Colonic mucosa (tissue), 4 donors: ENCODE measurements at places on chromosomes 6 and 20. TPM values are rescaled to one million over a fixed set of nuclear protein-coding genes. Genes with fewer than 3 reads are reported as not detected.

DNA sequence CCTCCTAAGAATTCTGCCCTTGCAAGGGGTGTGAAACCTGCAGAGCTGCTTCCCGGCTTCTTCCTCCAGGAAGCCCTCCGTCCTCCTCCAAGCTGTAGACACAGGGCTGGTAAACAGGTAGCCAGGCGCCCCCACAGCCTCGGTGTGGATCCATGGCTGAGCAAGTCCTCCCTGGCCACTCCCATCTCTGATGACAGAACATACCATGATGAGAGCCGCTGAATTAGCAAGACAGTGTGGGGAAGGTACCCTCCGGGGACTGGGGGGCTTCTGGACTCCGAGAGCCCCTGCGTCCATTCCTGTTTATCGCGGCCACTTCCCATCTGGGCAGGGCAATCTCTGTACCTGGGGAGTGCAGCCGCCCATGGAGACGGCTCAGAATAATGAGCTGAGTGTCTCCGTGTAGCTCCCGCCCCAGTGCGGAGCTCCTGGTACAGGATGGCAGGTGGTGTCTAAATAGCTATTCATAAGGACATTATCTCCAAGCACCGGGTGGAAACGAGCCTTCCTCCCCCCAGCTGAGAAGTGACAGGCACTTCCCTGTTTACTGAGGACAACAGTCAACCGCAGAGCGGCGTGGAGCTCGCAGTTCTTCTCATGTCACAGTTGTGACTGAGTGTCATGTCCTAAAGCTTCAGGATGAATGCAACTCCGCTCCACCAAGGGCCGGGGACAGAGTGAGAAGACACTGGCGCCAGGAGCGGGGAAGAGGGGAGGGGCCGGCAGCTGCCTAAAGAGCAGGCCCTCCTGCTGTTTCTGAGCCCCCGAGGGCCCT, 22.7 kb upstream of the NTSR1 start:
- H3K27ac ChIP-seq: no peak overlapping the region
- H3K36me3 ChIP-seq: no peaks in the 10 kb centered on the region
- peak; percentile 49 for DNase-seq

DNA sequence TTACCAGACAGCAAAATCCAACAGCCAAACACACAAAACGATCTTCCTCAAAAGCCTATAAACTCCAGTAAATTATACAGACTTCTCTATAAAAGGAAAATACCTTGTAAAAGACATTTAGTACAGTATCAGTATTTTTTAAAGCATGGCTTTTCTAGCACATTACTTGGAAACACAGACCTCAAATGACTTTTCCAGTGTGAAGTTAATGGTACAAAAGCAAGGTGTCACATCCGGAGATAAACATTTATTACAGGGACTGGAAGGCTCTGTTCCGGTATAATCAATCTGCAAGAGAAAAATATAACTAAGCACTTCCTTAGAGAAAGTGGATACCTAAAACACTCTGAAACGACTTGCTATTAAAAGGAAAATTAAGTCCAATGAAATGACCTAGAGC, 17.1 kb downstream of the TMEM30A start:
- no peak for DNase-seq
- no peaks in the 10 kb centered on the region for H3K36me3 ChIP-seq
- H3K4me3 ChIP-seq: no peak overlapping the region
- H3K4me1 ChIP-seq: no peaks in the 10 kb centered on the region

Gene BACH2
- 1.2 TPM for total RNA-seq

GRCh38 chr6:131251590-131252199, 116.4 kb downstream of the AKAP7 start:
- no peaks in the 10 kb centered on the region for H3K36me3 ChIP-seq
- no peak overlapping the region for H3K27ac ChIP-seq

- DNase-seq: no peak
- peaks cover 15% of the 10 kb centered on the region for H3K36me3 ChIP-seq
- no peaks in the 10 kb centered on the region for H3K4me1 ChIP-seq
- peak overlapping the region; percentile 88 for H3K4me3 ChIP-seq
- peak overlapping the region; percentile 99 for H3K27ac ChIP-seq
Observed at GRCh38 chr6:63574554-63574900, 2.2 kb downstream of the LOC128125822 start.

GRCh38 chr6:33377171-33377570, 14.5 kb upstream of the KIFC1 start:
- no peak overlapping the region for H3K4me3 ChIP-seq
- H3K27me3 ChIP-seq: no peaks in the 10 kb centered on the region
- H3K4me1 ChIP-seq: no peaks in the 10 kb centered on the region
- DNase-seq: no peak
- H3K36me3 ChIP-seq: no peaks in the 10 kb centered on the region
- H3K27ac ChIP-seq: no peak overlapping the region

DNA sequence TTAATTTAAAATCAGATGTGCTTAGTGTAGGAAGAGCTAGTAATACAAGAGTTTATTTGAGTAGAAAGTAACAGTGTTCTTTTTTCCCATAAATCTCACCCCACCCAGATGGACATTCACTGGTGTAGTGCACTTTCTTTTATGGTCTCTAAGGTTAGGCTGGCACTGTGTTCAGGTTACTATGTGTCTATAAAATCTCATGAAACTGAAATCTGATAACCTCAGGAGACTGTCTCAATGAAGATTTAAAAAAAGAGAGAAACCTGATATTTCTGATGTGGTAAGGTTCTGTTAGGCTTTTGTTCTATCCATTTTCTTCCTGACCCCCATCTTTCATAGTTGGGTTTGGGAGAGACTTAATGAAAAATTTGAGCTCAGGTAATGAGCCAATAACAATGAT, 101.2 kb upstream of the CLVS2 start:
- H3K27me3 ChIP-seq: no peaks in the 10 kb centered on the region
- no peak overlapping the region for H3K4me3 ChIP-seq
- H3K4me1 ChIP-seq: no peaks in the 10 kb centered on the region
- no peaks in the 10 kb centered on the region for H3K36me3 ChIP-seq
- DNase-seq: no peak

- no peaks in the 10 kb centered on the region for H3K27me3 ChIP-seq
- peaks cover 3% of the 10 kb centered on the region for H3K4me1 ChIP-seq
- no peaks in the 10 kb centered on the region for H3K36me3 ChIP-seq
Observed at GRCh38 chr6:52596371-52597028, 19.6 kb upstream of the TRAM2 start.

DNA sequence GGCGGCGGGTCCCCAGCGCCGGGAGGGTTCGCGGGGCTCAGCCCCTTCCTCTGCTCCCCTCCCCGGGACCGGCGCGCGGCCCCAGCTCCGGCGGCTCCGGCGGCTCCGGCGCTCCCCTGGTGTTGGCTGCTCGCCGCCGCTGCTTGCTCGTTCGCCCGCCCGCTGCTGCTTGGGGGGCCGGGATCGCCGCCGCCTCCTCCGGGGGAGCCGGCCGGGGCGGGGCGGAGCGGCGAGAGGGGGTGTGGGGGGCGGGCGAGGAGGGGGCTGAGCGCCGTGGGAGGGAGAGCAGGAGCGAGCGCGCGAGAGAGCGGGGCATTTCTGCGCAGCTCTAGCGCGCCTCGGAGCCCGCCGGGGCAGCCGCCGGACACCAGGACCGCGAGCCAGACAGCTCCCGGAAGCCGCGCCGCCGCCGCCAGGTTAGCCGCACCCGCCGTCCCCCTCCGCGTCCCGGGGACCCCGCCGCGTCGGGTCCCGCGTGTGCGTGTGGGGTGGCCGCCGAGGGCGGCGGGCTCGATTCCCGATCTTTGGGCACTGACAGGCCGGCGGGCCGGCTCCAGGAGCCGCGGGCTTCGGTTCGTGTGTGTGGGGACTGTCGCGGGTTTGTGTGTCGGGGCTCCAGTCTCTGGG, 62.0 kb upstream of the EPB41L1 start:
- H3K27ac ChIP-seq: peak overlapping the region; percentile 86
- H3K27me3 ChIP-seq: no peaks in the 10 kb centered on the region
- H3K4me3 ChIP-seq: peak overlapping the region; percentile 69
- no peak for DNase-seq

Gene SOBP
- 0.67 TPM for total RNA-seq

Gene SLC25A27
- 7.1 TPM for total RNA-seq

GRCh38 chr6:113306552-113307145, 550.5 kb upstream of the MARCKS start:
- no peak overlapping the region for H3K4me3 ChIP-seq
- no peaks in the 10 kb centered on the region for H3K27me3 ChIP-seq
- H3K27ac ChIP-seq: no peak overlapping the region
- H3K4me1 ChIP-seq: no peaks in the 10 kb centered on the region
- H3K36me3 ChIP-seq: no peaks in the 10 kb centered on the region

- H3K27me3 ChIP-seq: no peaks in the 10 kb centered on the region
- H3K36me3 ChIP-seq: no peaks in the 10 kb centered on the region
- no peaks in the 10 kb centered on the region for H3K4me1 ChIP-seq
Observed at GRCh38 chr6:35224720-35225119, 11.0 kb downstream of the SCUBE3 start.

DNA sequence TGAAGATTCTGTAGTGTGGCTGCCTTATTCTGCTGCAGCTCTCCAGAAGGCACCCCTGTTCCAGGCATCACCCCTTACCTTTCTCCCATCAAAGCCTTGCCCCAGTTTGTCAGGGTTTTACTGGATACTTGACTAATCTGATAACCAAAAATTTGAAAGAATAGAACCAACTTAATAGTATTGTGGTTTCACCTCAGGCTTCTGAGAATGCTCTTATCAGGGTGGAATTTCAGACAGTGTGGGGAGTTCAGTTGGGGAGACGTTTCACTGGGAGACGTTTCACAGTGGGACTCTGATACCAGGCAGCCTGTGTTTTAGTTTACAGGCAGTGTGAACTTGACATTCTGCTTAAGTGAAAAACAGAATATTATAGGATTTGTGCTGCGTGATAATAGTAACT, 50.5 kb downstream of the SCAND1 start:
- no peak overlapping the region for H3K4me3 ChIP-seq
- H3K4me1 ChIP-seq: no peaks in the 10 kb centered on the region
- H3K36me3 ChIP-seq: peaks cover 4% of the 10 kb centered on the region
- DNase-seq: no peak
- H3K27ac ChIP-seq: no peak overlapping the region

Gene ID1
- 134 TPM for total RNA-seq

Gene CEP250
- total RNA-seq: 30.7 TPM

- no peak for DNase-seq
- no peaks in the 10 kb centered on the region for H3K27me3 ChIP-seq
Observed at GRCh38 chr20:3740615-3741301, 8.3 kb downstream of the HSPA12B start.

Gene TREML2
- total RNA-seq: 0.11 TPM

DNA sequence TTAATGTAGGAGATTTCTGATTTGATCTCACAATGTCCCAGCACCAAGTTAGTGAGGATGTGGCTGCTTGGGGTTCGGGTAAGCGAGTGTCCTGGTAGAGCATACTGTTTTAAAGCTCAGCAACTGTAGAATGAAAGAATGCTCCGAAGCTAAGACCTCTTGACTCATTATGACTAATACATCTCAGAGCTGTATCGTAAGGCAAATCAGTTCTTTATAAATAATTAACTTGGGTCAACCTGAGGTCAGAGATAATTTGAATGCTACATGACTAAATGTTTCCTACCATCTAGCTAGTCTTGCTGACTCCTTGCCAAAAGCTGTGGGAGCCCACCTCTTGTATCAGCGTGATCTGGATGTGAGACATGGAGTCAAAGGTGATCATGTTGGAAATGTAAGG, 128.8 kb upstream of the PDE7B start:
- no peak overlapping the region for H3K27ac ChIP-seq
- no peak for DNase-seq
- H3K4me1 ChIP-seq: no peaks in the 10 kb centered on the region
- H3K27me3 ChIP-seq: no peaks in the 10 kb centered on the region
- no peak overlapping the region for H3K4me3 ChIP-seq

Gene SLC35D3
- 0.15 TPM for total RNA-seq

GRCh38 chr6:110980227-110980626, 1.6 kb upstream of the RPF2 start:
- DNase-seq: no peak
- peaks cover 6% of the 10 kb centered on the region for H3K4me1 ChIP-seq
- no peak overlapping the region for H3K27ac ChIP-seq
- H3K27me3 ChIP-seq: no peaks in the 10 kb centered on the region
- H3K4me3 ChIP-seq: no peak overlapping the region

- H3K27ac ChIP-seq: no peak overlapping the region
- no peak overlapping the region for H3K4me3 ChIP-seq
Observed at GRCh38 chr20:54139188-54139587, 34.6 kb downstream of the CYP24A1 start.

Gene NTSR1
- 2.9 TPM for total RNA-seq

Gene PLAGL2
- total RNA-seq: 17.7 TPM

DNA sequence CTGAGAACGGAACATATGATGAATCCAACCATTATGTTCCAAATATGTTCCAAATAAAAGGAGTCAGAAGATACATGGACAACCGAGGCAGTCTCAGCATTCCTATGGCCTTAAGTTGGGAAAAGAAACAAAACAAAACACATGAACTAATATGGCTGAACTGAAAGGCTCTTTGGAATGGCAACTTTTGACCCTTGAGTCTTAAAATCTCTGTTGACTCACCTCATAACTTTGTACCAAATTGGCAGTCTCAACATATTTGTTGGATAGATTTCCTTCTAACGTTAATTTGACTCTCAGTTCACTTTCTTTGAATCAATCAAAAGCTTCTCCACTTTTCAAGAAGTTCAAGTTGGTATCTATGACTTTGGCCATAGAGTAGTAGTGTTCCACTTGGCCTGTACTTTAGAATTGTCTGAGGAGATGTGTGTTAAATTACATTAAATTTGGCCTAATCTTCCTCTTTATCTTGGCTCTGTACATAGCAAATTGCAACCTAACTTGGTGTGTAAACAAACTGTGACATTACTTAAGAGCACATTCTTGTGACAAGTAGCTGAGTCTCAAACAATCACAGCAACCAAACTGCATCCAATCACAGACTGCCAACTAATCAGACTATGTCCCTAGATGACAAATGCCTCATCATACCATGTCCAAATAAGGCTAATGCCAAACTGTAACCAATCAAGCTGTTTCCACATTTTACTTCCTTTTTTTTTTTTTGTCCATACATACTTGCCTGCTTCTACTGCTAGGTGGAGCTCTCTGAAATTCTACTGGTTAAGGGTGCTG, 208.8 kb downstream of the BMP2 start:
- no peaks in the 10 kb centered on the region for H3K4me1 ChIP-seq
- no peak overlapping the region for H3K27ac ChIP-seq
- no peaks in the 10 kb centered on the region for H3K36me3 ChIP-seq
- no peaks in the 10 kb centered on the region for H3K27me3 ChIP-seq
- DNase-seq: no peak

DNA sequence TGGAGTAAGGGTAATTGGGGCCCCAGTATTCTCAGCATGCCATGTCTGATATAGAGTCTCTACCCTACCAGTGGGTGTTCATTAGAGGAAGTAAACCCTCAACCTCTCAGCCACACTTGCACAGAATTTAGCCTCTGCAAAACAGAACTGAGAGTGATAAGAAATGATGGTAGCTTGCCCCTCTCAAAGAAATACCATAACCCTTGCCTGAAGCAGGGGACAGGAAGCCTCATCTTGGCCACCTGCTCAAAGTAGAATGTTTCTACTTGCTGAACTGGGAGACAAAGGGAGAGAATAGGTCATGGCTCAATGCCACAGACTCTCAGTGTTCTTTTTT, 33.7 kb downstream of the SPTLC3 start:
- no peak overlapping the region for H3K27ac ChIP-seq
- H3K36me3 ChIP-seq: no peaks in the 10 kb centered on the region
- H3K27me3 ChIP-seq: no peaks in the 10 kb centered on the region
- H3K4me1 ChIP-seq: no peaks in the 10 kb centered on the region
- no peak overlapping the region for H3K4me3 ChIP-seq
